ENCODE measurements at places on chromosomes 12 and 14.
A peak's percentile ranks its signal among the peaks of the same experiment; 100 is the strongest.

GRCh38 chr14:64296561-64296960, 2.4 kb upstream of the ESR2 start:
- no peak for DNase-seq

DNA sequence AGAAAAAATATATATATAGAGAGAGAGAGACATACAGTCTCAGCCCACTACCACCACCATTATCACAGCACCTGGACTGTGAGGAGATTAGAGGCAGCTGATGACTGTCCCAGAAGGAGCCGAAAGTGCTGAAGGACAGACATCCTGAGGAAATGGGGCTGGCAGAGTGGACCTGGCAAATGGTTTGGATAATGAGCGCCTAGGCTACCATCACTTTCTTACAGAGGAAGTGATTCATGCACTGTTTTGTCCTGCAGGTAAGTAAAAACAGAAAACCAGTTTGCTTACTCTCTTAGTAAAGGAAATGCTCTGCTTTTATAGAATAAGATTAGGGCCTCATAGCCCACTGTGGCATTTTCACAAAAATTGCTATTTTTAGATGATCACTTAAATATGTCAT, 28.6 kb upstream of the DNM1L start:
- DNase-seq: no peak

GRCh38 chr14:24851406-24851805, 198.5 kb downstream of the STXBP6 start:
- DNase-seq: no peak

GRCh38 chr12:91023326-91024004, 18.7 kb upstream of the EPYC start:
- peak; percentile 67 for DNase-seq

DNA sequence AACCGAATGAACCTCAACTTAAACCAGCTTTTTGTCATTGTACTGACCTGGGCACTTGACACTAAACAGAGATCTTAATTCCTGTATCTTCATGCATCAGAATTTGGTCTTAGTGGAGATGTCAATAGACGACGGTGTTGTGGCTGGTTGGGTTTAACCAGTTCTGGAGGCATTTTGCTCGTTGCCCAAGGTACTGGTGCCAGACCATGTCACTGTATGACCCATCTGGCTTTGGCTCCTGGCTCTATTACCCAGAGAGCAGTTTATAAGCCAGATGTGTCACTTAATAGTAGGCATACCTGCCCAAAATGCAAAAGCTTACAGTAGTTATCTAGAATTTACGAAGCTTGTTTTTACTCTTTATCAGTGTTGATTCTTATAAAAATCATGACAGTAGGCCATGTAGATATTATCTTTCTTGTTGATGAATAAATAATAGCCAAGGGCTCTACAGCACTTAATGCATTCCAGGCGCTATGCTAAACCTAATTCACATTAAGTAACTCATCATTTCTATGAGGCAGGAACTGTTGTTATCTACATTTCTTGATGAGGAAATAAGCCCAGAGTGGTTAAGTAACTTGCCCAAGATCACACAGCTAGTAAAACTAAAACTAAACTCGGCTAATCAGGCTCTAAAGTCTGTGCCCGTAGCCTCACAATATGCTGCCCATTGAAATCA, 179.7 kb upstream of the HIF1A start:
- DNase-seq: no peak

DNA sequence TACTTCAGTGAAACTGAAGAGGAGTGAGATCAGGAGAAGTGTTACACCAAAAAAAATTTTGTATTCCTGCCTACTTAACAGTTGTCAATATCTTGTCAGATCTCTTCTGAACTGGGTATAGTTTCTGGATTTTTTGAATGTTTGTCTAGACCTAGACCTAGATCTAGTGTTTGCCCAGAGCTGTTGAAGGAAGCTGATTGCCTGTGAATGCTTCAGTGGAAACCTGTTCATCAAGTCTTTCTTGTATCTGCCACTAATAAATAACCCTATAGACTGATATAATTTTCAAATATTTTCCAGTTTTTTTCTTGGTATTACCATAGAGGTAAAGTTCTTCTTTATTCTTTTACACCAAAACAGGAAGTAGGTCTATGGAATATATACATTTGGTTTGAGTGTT, 781.5 kb upstream of the FBXO33 start:
- no peak for DNase-seq

- DNase-seq: no peak
These were observed 121.2 kb downstream of the CRACR2A start for GRCh38 chr12:3631759-3632158.

- DNase-seq: no peak
These were observed 172.8 kb downstream of the BCL11B start for GRCh38 chr14:99099051-99099787.

GRCh38 chr14:54840336-54840735, 62.3 kb downstream of the GCH1 start:
- no peak for DNase-seq

DNA sequence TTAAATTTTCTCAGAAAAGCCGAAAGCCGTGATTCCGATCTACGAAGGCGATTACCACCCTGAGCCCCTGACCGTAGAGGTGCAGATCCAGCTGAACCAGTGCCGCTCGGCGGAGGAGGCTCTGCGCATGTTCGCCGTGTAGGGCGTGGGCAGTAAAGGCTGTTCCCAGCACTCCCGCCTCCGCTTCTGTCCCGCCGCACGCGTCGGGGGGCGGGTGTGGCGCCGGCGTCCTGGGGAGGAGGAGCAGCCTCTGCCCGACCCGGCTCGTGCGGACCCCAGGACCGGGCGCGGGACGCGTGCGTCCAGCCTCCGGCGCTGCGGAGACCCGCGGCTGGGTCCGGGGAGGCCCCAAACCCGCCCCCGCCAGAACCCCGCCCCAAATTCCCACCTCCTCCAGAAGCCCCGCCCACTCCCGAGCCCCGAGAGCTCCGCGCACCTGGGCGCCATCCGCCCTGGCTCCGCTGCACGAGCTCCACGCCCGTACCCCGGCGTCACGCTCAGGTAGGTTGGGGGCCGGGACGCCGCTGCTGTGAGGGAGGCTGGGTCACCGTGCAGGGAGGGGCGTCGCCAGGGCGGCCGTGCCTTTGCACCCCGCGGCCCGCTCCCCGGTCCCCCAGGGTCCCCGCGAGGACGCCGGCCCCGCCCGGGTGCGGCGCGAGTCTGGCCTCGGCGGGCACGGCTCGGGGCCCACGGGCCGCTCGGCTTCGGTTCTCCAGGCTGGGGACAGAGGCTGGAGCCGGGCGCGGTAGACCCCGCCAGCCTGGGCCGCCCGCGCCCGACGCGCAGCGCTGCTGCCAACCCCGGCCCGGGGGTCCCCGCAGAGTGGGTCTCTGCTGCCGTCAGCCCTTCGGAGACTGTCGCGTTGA, at the start of gene B3GNT4:
B3GNT4 (plus strand) TSS at position 409 of the 866 bp plus-strand sequence. CDS start 910 bp downstream, outside the sequence.
- DNase-seq: no peak

GRCh38 chr12:113424915-113425823, 3.0 kb downstream of the SDSL start:
- DNase-seq: no peak

DNA sequence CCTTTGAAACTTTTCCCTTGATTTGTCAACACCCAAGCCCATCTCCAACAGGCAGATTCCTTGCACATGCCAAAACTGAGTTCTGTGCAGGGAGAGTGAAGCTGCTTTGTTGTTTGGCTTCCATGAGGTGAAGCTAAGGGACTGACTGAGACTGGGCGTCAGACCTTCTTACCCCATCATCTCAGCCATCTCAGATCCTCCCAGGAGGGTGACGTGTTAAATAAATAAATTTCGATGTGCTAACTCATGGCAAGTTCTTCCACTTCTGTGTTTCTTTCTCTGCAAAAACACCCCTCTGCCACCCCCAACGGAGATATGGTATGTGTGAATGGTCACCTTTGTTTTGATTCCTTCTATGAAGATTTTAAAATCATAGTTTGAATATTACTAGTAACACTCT, 17.8 kb downstream of the UTP20 start:
- no peak for DNase-seq

DNA sequence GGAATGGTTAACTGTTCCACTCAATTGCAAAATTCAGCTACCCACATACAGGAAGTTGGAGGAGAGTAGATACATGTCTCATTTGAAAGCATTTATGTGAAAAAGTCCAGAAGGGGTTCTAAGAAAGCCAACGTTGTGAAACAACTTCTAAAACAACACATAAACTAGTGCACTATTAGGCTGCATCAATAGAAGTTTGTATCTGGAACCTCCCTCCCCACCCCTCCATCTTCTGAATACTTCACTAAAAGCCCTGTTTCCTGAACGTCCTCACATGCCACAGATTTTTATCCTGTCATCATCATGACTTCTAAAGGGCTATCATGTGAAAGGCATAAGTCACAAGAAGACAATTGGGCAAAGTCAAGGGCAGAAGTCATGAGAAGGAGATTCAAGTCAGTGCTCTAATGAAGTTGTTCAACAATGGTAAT, 5.5 kb downstream of the KRT79 start:
- DNase-seq: no peak

Data from non-pigmented ciliary epithelial cell (primary cell).